ENCODE measurements at places on chromosomes 5 and 9.

- DNase-seq = no peak
These were observed 119.6 kb upstream of the IL12B start for GRCh38 chr5:159449925-159450324.

- DNase-seq = no peak
These were observed 27.3 kb upstream of the ZSWIM6 start for GRCh38 chr5:61304590-61305381.

DNA sequence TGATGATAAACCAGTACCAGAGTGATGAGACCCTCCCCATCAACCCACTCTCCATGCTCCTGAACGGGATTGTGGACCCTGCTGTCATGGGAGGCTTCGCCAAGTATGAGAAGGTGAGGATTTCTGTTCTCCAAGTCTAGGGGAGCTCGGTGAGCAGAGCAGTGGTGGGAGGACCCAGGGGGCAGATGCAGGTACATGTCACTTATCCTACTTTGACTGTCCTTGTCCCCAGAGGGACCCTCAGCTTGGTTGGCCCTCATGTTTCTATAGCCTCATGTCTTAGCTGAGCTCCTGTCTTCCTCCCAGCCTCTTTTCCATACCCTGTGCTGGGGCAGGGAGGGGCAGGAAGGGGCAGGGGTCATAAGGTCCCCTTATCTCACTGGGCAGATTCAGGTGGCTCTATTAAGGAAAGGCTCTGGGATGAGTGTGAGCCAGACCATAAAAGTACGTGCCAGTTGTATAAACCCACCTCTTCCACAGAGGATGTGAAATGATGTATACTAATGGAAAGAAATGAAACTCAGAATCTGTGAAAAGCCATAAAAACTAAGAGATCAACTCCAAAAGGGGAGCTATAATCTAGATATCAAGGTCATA lies 38.0 kb upstream of the FOXI1 start:
- no peak for DNase-seq

DNA sequence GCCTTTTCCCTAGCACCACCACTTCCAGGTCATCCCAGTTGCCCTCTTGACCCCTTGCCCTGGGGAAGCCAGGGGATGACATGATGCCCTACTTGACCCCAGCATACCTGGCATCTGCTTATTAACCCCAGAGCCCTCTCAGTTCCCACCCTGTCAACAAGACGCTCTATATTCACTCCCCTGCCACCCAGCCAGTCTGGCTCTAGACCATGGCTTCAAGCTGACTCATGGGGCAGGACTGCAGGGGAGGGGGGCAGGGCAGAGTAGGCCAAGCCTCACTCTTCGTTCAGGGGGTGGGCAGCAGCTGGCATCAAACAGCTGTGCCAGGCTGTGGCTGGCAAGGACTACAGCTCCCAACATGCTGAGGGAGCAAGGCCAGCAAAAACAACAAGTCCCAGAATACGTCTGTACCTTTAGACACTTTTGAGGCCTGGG lies 5.3 kb downstream of the ATOSB start:
- DNase-seq = no peak

- DNase-seq = no peak
These were observed 32.3 kb upstream of the FIBCD1 start for GRCh38 chr9:130971294-130971849.

- DNase-seq = peak; percentile 9
These were observed 32.7 kb upstream of the ZCCHC9 start for GRCh38 chr5:81268521-81269196.

DNA sequence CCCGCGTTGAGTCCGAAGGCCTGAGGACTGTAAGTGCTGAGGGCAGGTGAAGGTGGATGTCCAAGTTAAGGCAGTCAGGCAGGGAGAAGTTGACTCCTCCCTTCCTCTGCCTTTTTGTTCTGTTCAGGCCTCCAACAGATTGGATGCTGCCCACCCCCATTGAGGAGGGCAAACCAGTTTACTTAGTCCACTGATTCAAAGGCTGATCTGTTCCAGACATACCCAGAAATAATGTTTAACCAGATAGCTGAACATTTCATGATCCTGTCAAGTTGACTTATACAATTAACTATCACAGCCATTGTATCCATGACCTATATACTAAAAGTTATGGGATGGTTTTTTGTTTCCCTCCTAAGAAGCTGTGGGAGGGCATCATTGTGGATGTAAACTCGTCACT lies 8.3 kb upstream of the TEX48 start:
- DNase-seq = no peak

- DNase-seq = no peak
These were observed 23.6 kb upstream of the ANXA2R start for GRCh38 chr5:43063721-43064171.

All from HS-27A (cell line).